PC-3 (cell line): ENCODE measurements at places on chromosomes 4 and X. TPM values are rescaled to one million over a fixed set of nuclear protein-coding genes. Genes with fewer than 3 reads are reported as not detected.

DNA sequence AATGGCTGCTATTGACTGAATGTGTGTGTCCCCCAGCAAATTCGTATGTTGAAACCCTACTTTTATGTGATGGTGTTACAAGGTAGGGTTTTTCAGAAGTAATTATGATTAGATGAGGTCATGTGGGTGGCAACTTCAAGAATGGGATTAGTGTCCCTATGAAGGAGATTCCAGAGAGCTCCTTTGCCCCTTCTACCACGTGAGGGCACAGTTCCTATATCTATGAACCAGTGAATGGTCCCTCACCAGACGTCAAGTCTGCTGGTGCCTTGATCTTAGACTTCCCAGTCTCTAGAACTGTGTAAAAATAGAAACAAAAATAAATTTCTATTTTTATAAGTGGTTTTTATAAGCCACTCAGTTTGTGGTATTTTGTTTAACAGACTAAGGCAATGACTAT lies 1137.6 kb upstream of the IGFBP7 start:
- DNase-seq: peak; percentile 53

- DNase-seq: peak; percentile 42
Observed at GRCh38 chrX:153924149-153924861, 1.8 kb downstream of the ARHGAP4 start.

GRCh38 chr4:125750828-125751466 lies 436.2 kb downstream of the FAT4 start:
- DNase-seq: peak; percentile 62

DNA sequence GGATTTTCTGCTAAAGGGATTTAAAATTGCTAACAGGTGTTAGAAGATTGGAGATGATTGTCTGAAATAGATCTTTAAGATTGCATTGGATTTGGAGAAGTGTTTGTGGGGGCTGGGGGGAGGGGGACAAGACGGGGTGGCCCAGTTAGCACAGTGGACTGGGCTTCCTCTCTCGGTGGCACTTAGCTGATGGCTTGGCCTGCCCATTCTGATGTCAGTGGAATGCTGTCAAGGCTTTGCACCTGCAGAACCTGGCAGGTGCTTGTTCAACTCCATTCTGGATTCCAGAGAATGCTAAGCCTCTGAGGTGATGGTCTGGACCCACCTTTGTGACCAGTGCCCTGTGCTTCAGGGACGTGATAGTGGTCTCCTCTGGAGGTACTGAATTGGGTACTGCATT lies 43.7 kb downstream of the ADD1 start:
- DNase-seq: no peak

- DNase-seq: no peak
Observed at GRCh38 chr4:37780444-37781130, 45.9 kb upstream of the PGM2 start.

DNA sequence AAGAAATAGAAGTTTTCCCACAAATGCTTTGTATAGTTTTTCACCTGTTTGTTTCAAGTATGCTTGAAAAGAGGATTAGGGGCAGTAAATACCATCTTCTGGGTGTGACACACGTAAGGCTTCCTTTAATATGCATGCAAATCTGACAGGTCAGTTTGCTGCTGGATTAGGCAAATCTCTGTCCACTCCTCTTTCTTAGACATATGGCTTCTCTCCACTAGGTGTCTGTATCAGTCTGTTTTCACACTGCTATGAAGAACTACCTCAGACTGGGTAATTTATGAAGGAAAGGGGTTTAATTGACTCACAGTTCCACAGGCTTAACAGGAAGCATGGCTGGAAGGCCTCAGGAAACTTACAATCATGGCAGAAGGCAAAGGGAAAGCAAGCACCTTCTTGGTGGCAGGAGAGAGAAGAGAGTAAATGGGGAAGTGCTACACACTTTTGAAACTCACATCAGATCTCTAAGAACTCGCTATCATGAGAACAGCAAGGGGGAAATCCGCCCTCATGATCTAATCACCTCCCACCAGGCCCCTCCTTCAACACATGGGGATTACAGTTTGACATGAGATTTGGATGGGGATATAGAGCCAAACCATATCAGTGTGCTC lies 66.9 kb downstream of the TAB3 start:
- DNase-seq: peak; percentile 28

- DNase-seq: peak; percentile 66
Observed at GRCh38 chr4:98657531-98658286, 702 bp downstream of the TSPAN5 start.

DNA sequence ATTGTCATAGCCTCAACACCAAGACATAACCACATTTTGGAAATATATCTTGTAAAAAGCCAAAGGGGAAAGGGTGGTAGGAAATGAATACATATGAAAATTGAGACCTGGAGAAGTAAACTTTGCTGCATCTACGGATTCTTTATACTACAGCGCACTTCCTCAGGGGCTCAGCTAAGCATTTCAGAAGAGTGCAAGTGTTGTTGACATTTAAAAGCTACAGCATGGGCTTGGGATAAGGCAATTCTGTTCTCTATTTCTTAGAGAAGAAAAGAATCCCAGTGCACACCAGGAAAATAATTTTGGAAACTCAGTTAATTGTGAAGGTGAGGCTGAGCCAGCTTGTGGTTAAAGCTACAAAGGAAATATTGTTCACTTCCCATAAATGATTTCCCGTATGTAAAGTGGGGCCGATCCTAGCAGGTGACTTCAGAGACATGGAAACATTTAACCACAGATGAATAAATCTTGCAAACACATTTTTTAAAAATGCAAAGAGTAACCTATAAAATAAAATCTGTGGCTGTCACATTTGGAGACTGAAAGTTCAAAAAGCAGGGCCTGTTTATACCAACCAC lies 12.6 kb upstream of the GBA3 start:
- peak; percentile 21 for DNase-seq

DNA sequence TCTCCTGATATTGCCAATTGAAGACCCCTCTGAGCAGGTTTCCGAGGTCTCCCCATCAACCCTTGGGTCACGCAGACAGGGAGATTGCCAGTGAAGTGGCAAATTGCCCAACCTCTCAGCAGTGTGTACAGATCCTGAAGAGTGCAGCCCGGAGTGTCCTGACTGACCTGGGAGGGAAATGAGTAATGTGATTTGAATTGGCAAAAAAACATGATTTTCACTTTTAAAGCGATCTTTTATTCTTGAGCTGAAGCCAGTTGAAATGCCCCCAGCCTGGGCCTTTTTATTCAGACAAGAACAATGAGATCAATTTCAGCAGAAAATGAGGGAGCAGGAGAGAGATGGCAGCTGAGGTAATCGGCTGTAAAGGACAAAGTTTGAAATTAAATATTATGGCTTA lies 401.8 kb downstream of the RAPGEF2 start:
- no peak for DNase-seq

GRCh38 chrX:122868631-122869030 lies 315.4 kb upstream of the GRIA3 start:
- DNase-seq: no peak

DNA sequence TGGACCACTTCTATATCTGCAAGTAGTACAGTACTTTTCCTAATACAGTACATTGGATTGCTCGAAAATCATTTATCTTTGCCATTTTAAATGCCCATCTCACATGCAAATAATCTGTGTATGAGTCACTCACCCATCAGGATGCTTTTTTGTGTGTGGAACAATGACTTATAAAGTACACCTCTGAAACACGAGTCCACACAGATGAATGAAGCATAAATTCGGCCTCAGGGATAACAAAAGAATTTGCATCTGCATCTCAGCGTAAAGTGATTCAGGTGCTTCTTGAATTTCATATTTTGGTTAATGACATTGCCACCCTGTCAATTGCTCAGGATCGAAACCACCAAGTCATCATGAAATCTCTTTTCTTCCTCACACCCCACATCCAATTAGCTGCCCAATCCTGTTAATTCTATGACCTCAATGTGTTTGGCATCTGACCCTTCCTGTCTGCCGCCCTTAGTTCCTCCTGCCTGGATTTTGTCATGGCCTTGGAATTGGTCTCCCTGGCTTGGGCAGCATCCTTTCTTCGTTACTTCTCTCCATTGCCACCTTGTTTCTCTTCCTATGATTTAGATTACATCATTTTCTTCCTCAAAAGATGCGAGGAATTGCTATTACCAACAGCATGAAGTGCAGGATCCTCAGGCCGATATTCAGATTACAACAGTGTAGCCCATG lies 161.6 kb upstream of the MID1 start:
- DNase-seq: peak; percentile 51

GRCh38 chr4:123616951-123617461 lies 220.4 kb downstream of the SPRY1 start:
- peak; percentile 15 for DNase-seq

DNA sequence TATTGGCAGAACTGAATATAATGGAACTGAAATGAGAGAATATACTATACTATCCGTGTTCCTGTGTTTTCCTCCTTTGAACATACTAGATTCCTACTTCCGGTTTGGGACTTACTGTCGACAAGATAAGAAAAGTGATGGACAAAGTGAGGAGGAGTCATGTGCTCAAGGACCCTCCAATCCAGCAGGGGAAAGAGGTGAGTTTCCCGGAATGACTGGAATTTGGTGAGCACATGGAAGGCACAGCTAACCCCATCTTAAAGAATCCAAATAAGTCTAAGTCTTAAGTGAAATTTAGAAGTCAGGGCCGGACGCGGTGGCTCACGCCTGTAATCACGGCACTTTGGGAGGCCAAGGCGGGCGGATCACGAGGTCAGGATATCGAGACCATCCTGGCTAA lies 36.6 kb upstream of the SH3D19 start:
- no peak for DNase-seq

GRCh38 chr4:125266901-125267604 lies 47.7 kb upstream of the FAT4 start:
- DNase-seq: peak; percentile 60

DNA sequence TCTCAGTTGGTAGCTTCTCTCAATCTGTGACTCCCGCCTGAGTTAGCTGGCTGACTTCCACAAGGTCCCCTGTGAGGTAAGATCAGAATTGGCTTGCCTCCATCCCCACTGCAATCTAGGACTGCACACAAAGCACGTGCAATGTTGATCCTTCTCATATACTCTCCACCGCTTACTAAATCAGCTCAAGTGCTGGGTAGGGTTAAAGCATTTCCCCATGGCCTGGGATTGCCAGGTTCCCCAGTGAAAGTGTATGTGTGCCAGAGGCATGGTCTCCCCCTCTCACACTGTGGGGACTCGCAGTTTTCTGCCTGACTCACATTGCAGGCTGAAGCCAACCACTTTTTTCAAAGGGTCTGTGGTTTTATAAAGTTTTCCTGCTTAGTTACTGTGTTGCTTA lies 886.9 kb downstream of the FAM133A start:
- DNase-seq: no peak

DNA sequence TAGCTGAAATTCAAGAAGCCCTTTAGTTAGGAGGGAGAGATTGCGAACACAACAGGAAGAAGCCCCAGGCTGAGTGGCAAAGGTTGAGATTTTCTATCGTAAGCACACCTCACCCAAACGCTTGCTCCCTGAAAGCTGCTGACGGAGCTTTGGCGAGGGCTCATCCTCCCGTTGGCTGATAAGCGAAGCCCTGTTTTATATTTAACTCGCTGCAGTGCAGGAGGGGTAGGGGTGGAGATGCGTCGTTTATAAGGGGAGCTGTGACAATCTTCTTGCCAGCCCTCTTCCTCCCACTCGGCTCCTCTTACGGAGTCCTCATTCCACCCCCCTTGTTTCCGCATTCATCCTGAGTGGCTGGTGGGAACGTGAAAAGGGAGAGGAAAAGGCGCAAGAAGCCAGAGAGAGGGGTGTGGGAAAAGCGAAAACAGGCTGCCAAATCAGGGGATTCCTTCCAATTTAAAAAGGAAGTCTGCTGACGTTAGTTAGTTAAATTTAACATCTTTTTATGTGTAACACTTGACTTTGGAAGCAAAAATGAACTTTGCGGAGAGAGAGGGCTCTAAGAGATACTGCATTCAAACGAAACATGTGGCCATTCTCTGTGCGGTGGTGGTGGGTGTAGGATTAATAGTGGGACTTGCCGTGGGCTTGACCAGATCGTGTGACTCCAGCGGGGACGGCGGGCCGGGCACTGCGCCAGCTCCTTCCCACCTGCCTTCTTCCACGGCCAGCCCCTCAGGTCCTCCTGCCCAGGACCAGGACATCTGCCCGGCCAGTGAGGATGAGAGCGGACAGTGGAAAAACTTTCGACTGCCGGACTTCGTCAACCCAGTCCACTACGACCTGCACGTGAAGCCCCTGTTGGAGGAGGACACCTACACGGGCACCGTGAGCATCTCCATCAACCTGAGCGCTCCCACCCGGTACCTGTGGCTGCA lies at the start of gene ENPEP:
Gene ENPEP (plus strand): TSS at position 275 of the 938 bp plus-strand sequence. CDS start 260 bp downstream, at position 535.
- no peak for DNase-seq

GRCh38 chrX:108148524-108148923 lies 56.9 kb downstream of the ATG4A start:
- no peak for DNase-seq

DNA sequence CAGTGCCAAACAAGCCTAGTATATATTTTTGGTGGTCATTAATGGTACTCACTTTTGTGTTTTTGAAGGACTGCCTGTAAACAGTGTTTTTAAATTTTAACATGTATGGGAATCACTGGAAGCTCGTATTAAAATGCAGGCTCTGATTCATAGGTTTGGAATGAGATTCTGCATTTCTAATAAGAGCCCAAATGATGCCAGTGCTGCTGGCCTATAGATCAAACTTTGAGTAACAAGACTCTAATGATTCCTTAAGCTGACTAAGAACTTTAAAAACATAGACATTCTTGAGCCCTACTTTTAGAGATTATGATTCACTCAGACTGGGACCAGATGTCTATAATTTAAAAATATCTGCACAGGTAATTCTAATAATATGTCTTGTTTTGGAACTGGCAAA lies 823.2 kb upstream of the LCORL start:
- peak; percentile 39 for DNase-seq

ENOPH1 gene
- 32.0 and 37.5 TPM in 2 replicates for total RNA-seq

CCDC149 gene
- 5.9 and 7.9 TPM in 2 replicates for total RNA-seq

CPZ gene
- total RNA-seq: 21.7 and 27.9 TPM in 2 replicates

RAB39B gene
- 0.04 TPM in 1 of 2 replicates, not detected in the other for total RNA-seq

MAGEA12 gene
- total RNA-seq: 0.23 and 0.29 TPM in 2 replicates

FAM47A gene
- not detected in 2 replicates for total RNA-seq

TMEM129 gene
- 28.6 and 47.7 TPM in 2 replicates for total RNA-seq
